Type B pancreatic cell (in vitro differentiated cells): ENCODE measurements at places on chromosomes 2 and 18. TPM values are rescaled to one million over a fixed set of nuclear protein-coding genes. Genes with fewer than 3 reads are reported as not detected.

The CNGA3 gene
- 3.7 and 6.8 TPM in 2 replicates for total RNA-seq

The TMEM17 gene
- total RNA-seq: 1.9 and 4.2 TPM in 2 replicates

The NPPC gene
- 1.6 and 5.4 TPM in 2 replicates for total RNA-seq

The HOXD4 gene
- 37.0 TPM in 1 of 2 replicates, not detected in the other for total RNA-seq

The ZNF236 gene
- total RNA-seq: 14.3 and 20.2 TPM in 2 replicates

GRCh38 chr18:13611142-13611600 is 115.2 kb downstream of the FAM210A start:
- DNase-seq: no peak

GRCh38 chr2:156423674-156424282 is 12.4 kb upstream of the GPD2 start:
- DNase-seq: no peak

- DNase-seq: no peak
These were observed 16.7 kb upstream of the GTF2A1L start for GRCh38 chr2:48600917-48601316.

DNA sequence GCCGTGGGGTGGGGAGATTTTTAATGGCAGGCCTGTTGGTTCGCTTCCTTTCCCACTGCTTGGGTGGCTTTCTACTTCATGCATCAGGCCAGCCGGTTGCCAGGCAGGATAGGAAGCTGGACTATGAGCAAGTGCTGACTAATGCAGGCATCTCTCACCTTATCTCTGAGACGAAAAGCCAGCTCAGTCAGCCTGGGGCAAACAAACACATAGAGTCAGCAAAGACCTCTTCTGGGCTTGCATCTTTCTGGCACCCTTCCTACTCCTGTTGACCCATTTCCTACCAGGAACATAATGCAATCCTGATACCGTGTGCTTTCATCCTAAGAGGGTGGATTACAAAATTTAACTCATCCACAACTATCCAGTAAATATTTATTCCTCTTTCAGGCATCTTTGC is 416.6 kb upstream of the MEX3C start:
- DNase-seq: no peak

DNA sequence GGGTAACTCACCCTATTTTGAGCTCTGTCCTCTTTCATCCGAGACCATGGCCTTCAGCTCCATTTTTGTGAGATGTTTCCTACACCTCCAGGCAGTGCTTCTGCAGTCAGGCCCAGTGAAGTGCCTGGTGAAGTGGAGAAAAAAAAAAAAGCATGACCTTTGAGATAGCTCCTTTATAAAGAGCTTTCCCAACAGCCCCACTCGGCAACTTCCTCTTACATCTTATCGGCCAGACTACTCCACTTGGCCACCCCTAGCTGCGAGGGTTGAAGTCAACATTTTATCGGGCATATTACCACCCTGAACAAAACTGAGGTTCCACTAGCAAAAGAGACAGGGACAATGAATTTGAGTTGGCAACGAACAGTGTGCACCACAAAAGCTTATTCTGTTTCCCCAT is 124.8 kb upstream of the RNF152 start:
- no peak for DNase-seq

- no peak for DNase-seq
These were observed 64.2 kb upstream of the DCC start for GRCh38 chr18:52275817-52276216.

- DNase-seq: no peak
These were observed 210.9 kb downstream of the CDH20 start for GRCh38 chr18:61544178-61544577.

DNA sequence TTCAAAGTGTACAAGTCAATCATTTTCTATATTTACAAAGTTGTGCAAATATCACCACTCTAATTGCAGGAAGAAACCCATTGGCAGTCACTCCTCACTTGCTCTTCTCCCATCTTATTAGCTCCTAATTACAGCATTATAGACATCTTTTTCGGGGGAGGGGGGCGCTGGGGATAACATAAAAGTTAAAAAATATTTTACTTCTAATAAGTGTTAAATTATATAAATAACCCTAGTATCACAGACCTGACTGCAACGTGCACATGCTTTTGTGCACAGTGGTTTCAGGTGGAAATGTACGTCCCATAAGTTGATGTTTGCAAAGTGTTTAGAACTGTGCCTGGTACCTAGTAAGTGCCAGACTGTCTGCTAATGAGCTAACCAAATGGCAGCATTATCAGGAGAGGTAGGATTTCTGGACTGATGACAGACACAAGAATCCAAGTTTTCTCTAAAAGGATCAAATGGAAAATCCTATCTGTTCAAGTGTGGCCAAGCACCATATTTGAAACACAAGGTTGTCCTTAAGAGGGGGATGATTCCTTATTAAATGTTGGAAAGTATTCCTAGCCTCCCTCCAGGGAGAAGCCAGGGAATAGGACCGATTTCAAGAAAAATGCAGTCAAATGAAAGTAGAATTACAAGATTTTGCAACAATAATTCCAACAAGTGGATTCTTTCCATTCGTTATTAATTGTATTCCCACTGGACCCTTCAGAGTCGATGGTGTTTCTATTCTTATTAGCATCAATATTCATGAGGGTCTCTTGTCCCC is 70.0 kb downstream of the ACKR3 start:
- DNase-seq: no peak

DNA sequence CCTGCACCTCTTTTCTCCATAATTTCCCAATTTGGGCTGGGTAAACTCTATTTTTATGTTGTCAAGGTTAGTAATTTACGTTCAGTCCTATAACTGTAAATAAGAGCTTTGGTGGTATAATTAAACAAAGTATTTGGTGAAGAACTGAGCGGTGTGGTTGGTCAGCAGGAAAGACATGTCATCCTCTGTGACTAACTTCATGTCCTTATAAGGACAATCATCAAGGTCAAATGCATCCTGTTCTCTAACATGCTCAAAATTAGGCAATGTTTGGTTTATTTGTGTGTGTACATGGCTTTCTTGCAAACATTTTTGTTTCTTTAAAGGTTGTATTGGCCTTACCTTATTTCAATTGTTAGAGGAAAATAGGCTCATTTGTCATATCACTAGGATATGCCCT is 121.5 kb upstream of the NABP1 start:
- DNase-seq: no peak

GRCh38 chr2:25417715-25418369 is 76.1 kb upstream of the DNMT3A start:
- DNase-seq: no peak

DNA sequence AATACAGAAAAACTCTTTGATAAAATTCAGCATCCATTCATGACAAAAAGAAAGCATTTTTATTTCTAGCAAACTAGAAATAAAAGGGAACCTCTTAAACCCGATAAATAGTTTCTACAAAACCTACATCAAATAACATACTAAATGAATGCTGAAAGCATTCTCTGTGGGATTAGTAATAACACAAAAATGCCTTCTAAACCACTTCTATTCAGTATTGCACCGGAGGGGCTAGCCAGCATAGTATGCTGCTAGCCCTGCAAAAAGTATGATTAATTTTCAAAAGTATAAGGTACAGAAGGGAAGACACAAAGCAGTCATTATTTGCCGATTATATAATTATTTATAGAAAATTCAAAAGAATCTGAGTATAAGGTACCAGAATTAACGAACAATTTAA is 145.2 kb downstream of the DTNB start:
- no peak for DNase-seq

- DNase-seq: no peak
These were observed 10.4 kb downstream of the COLEC11 start for GRCh38 chr2:3604991-3605961.

DNA sequence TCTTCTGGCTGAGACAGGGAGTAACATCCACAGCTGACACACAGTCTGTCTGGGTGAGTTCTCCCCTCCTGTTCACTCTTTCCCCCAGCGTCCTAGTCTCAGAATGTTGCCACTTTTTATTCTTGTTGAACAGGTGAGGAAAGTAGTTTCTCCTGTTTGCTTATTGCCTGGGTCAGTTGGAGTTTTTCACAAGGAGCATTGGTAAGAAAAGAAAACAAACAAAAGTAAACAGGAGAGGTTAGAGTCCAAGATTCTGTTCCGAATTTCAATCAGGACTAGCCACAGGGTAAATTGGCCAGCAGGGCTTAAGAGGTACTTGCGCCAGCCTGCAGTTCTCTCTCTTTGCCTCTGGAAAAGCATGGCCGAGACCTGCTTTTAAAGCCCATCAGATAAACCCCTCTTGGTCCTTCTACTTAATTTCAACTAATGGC is 255.0 kb upstream of the EPAS1 start:
- no peak for DNase-seq

DNA sequence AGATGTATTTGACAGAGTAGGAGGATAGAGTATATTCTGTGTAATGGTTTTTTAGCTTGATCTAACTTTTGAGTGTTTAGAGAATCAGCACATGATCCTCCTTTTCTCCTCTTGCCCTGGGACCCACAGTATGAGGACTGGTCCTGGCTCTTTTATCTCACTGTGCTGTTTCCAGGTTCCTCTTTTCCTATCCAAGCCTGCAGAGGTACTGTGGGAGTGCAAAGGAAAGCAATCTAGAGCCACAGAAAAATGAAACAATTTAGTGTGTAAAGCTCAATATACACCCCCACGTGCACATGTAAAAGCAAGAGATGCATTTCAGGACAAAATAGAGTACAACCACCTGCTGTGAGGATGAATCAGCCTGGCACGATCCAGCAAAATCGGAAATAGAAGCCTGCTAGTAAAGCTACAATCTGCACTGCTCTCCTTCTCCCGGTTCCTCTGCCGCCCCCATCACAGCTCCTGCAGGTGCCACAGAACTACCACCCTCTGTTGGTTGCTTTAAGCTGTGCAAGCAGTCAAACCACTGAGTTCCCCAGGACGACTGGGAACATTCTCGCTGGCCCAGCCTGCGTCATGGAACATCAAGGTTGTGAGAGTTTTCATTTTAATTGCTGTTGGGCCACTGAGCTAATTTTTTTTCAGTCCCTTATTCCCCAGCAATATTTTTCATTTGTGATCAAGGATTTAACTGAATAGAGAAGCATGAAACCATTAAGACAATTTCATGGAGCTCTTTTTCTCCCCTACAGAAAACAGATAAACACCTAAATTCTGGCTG is 47.8 kb upstream of the MAPRE3 start:
- DNase-seq: no peak

DNA sequence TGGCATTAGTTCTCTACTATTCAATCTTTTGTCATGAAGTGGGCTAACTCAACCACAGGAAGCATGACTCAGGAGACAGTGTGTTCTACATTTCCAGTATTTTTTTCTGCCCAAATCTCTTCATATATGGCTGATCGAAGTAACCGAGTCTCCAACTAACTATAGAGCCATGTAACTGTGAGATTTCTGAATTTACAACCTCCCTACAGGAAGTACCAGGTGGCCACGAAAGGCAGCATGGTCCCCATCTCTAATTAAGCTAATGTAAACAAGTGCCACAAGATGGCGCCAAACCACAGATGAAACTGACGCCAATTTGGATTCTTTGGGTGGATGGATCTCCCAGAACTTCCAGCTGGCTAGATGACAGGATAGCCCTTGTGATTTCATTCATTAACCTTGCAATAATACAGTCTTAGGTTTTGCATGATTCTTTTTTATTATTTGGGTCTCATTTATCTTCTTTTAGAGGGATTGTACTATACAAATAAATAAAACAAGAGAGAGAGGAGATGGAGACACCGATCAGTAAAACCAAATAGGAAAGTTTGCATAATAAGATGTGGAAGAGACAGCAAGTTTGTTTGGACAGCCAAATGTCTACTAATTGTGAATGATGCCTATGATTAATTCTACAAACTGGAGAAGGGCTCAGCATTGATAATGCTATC is 18.3 kb upstream of the ARHGAP15 start:
- DNase-seq: no peak

DNA sequence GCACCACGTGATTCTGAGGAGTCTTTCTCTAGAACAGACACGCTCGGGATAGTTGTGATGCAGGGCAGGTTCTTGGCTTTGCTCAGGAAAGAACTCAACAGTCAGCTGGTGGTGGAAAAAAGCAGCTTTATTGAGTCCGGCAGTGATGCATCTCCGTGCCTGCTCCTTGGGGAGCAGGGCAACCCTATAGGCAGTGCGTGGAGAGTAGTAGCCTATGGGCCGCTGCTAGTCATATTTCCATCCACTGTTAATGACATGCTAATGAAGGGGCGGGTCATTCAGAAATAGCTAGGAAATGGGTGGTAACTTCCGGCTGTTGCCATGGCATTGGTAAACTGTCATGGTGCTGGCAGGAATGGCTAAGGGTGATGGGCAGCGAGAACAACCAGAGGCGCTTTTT is 11.6 kb upstream of the ACKR3 start:
- no peak for DNase-seq

- no peak for DNase-seq
These were observed 1.2 kb downstream of the GPD2 start for GRCh38 chr2:156437272-156437930.

DNA sequence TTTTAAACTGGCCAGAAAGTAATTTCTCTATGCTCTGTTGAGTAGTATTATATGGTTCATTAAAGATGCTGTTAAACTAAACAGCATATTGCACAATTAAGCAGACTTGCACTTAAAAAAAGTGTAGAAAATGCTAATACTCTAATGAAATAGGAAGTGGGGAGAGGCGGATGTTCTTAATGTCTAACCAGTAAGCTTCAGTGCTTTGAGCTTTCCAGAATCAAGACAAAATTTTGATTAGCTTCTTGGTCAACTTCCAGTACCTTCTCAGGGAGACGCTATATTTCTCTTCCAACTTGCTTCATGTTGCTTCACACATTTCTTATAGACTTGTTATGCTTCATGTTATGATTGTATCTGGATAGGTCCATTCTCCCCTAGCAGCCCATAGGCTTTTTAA is 89.1 kb downstream of the MAP2 start:
- no peak for DNase-seq
